Motor neuron (in vitro differentiated cells): ENCODE measurements at places on chromosomes 3 and 15. TPM values are rescaled to one million over a fixed set of nuclear protein-coding genes. Genes with fewer than 3 reads are reported as not detected.

Gene SLC9C1
- total RNA-seq: not detected in 2 replicates

Gene SLC28A2
- 1.1 and 1.5 TPM in 2 replicates for total RNA-seq

Gene ERC2
- total RNA-seq: 23.3 and 25.6 TPM in 2 replicates

Gene CPEB1
- 10.9 and 14.1 TPM in 2 replicates for total RNA-seq

Gene LMOD3
- total RNA-seq: 0.16 and 0.36 TPM in 2 replicates

Gene PLSCR1
- total RNA-seq: 87.2 and 89.2 TPM in 2 replicates

Gene CAMK2N2
- total RNA-seq: 3.8 and 5.8 TPM in 2 replicates

- ATAC-seq: no peak
Measured at GRCh38 chr3:161295325-161295724, 74.2 kb downstream of the NMD3 start.

DNA sequence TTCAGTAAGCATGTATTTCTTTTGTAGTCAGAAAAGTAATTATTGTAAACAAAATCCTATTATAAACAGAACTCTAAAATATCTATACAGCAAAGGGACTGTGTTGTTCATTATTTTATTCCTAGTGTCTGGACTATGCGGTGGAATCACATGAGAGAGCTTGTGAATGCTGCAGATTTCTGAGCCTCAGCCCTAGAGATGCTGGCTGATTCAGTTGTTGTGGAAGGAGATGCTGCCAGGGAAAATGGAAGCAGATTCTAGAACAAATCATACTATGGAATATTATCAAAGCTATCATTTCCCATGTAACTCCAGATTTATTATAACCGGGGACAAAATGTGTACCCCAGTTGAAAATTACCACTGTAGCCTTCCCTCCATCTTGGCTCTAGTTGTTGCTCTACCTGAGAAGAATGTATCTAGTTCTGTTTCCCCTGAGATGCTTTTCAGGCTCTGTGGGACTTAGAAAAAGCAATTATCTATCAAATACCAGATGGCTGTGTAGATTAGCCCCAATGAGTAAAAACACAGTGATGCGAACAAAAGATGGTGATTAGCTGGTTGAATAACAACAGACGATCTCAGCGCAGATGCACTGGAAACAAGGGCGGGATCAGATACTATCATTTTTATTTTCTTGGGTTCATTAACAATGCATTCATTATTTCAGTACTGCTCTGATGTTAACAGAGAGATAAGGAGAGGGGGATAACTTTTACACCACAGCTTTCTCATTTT lies 131.3 kb downstream of the TMEM108 start:
- ATAC-seq: peak; percentile 27

DNA sequence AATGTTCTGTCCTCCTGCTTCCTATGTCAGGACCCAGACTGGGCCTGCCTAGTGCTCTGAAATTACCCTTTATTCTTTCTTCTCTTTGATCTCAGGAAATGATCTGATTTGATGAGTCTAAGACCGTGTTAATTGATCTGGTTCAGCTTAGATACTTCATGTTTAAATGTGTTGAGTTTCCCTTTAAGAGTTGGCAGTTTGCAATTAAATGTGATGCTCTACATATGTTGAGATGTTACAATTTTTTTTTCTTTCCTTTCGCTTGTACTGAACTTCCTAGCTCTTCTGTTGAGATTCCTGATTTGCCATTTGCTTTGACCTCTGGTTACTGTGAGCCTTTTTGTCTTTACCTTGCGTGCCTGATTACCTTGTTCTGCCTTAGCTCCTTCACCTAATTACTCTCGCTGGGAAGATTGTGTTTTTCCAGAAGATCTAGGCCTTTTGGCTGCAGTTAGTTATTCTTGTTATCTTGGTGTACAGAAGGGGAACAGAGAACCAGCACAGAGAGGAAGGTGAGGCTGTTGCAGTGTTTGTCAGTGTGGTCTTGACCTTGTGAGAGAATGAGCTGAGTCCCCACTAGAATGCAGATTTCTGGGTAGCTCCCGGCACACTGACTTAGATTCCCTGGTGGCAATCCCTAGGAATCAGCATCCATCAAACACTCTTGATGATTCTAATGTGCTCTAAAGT lies 203.6 kb downstream of the EDEM1 start:
- ATAC-seq: no peak

DNA sequence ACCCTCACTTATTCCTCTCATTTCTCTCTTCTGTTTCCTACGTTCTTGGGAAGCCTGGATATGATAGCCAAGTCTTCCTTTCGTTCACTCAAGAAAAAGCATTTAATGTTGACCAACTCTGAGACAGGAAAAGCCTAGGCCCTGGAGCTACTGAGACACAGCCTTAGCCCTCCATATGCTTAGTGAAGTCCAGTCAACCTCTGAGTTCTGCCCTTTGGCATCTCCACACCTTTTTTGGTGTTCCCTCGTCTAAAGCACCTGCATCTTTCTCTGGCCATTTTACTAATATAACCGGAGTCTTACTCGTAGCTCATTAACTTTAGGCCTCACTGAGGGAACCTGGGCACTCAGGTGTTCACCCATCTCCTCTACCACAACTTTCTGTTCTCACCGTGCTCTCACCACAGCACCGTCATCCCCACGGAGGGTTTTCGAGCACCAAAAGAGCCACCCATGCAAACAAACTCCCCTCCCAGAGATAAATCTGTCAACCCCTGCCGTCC lies 632 bp downstream of the MTHFS start:
- ATAC-seq: peak; percentile 1

GRCh38 chr15:40358471-40359353 lies 693 bp downstream of the DISP2 start:
- peak; percentile 64 for ATAC-seq

DNA sequence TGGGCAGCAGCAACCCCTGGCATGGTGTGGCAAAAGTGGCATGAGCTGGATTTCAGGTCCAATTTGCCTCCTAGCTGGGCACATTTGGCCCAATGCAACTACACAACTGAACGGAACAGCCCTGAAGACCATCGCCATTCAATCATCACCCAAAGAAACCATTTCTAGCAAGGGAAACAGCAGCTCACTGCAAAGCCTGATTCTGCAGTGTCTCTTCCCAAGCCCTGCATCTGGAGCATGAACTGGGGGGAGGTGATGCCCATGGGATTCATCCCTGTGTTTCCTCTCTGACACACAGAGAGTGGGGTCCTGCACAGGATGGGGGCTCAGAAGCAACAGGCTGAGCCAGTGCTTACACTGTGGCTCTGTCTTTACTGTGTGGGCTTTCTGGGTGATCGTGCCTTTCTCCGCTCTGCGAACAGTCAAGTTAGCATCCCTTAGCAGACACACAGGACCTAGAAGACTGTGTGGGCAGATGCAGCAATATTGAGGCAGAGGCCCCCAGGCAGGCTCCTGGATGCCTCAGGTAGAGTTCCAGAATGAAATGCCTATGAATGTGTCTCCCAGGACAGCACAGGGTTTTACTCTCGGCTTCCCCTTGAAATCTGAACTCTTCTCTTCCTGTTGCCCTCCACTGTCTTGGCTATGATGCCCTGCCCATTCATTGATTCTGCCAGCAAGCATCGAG lies 91.1 kb upstream of the ALDH1A3 start:
- ATAC-seq: no peak
